ENCODE measurements at places on chromosomes 3 and 15. TPM values are rescaled to one million over a fixed set of nuclear protein-coding genes. Genes with fewer than 3 reads are reported as not detected.

SOX14 gene
- polyA plus RNA-seq = not detected

NRG4 gene
- polyA plus RNA-seq = 21.2 TPM

RUVBL1 gene
- 70.1 TPM for polyA plus RNA-seq

PCLAF gene
- polyA plus RNA-seq = 19.5 TPM

TJP1 gene
- polyA plus RNA-seq = 102 TPM

RPS27L gene
- polyA plus RNA-seq = 69.7 TPM

ZNF385D gene
- 57.0 TPM for polyA plus RNA-seq

SLC28A2 gene
- not detected for polyA plus RNA-seq

KPNA4 gene
- polyA plus RNA-seq = 39.6 TPM

ESYT3 gene
- polyA plus RNA-seq = 1.2 TPM

ACVR2B gene
- polyA plus RNA-seq = 7.3 TPM

KCNMB2 gene
- polyA plus RNA-seq = 2.6 TPM

ZMYND10 gene
- polyA plus RNA-seq = 763 TPM

PCSK6 gene
- 43.9 TPM for polyA plus RNA-seq

SPATA16 gene
- 82.9 TPM for polyA plus RNA-seq

HIGD2B gene
- 10.2 TPM for polyA plus RNA-seq

GCHFR gene
- polyA plus RNA-seq = 7.4 TPM

C15orf39 gene
- 321 TPM for polyA plus RNA-seq

INSYN1 gene
- polyA plus RNA-seq = 18.9 TPM

SKOR1 gene
- 1.3 TPM for polyA plus RNA-seq

KLHL6 gene
- polyA plus RNA-seq = 1.4 TPM

CNBP gene
- polyA plus RNA-seq = 295 TPM

CPLX3 gene
- 3.6 TPM for polyA plus RNA-seq

PLA1A gene
- 8.7 TPM for polyA plus RNA-seq

AMIGO3 gene
- polyA plus RNA-seq = 3.0 TPM

DLEC1 gene
- polyA plus RNA-seq = 36.9 TPM

CCDC13 gene
- polyA plus RNA-seq = 23.0 TPM

EPM2AIP1 gene
- polyA plus RNA-seq = 13.1 TPM

SPESP1 gene
- 67.6 TPM for polyA plus RNA-seq

LMOD3 gene
- 0.55 TPM for polyA plus RNA-seq

C15orf61 gene
- polyA plus RNA-seq = 42.8 TPM

SNRK gene
- 27.5 TPM for polyA plus RNA-seq

CALML4 gene
- polyA plus RNA-seq = 10.5 TPM

CTDSPL gene
- polyA plus RNA-seq = 24.4 TPM

ZBTB20 gene
- polyA plus RNA-seq = 36.8 TPM

CPB1 gene
- polyA plus RNA-seq = 2.3 TPM

ACP3 gene
- 2.6 TPM for polyA plus RNA-seq

GP9 gene
- 2.1 TPM for polyA plus RNA-seq

UQCC5 gene
- polyA plus RNA-seq = 37.0 TPM

SLC2A2 gene
- polyA plus RNA-seq = 0.12 TPM

SLC22A13 gene
- polyA plus RNA-seq = 1.1 TPM

SMCO1 gene
- polyA plus RNA-seq = 0.91 TPM

ZNF80 gene
- not detected for polyA plus RNA-seq

LCTL gene
- polyA plus RNA-seq = 0.16 TPM

GOLGA8Q gene
- polyA plus RNA-seq = 10.4 TPM
